ENCODE measurements at places on chromosomes 2 and 18. TPM values are rescaled to one million over a fixed set of nuclear protein-coding genes. Genes with fewer than 3 reads are reported as not detected.

The ITGA4 gene
- 0.90 TPM for total RNA-seq

The ALPG gene
- total RNA-seq = not detected

The TUBA4B gene
- total RNA-seq = not detected

The CTLA4 gene
- 1.3 TPM for total RNA-seq

The TLX2 gene
- total RNA-seq = not detected

The C2orf80 gene
- total RNA-seq = not detected

The PTH2R gene
- total RNA-seq = under 0.01 TPM

The GPAT2 gene
- 5.6 TPM for total RNA-seq

The UGT1A8 gene
- total RNA-seq = not detected

The CNDP2 gene
- 50.3 TPM for total RNA-seq

The SLC19A3 gene
- under 0.01 TPM for total RNA-seq

The SERPINB4 gene
- total RNA-seq = 0.13 TPM

The REG3G gene
- not detected for total RNA-seq

The ATOH8 gene
- 21.5 TPM for total RNA-seq

The RAPH1 gene
- 26.0 TPM for total RNA-seq

The SERPINB13 gene
- not detected for total RNA-seq

The CRYGD gene
- not detected for total RNA-seq

The BOD1L2 gene
- total RNA-seq = not detected

The ACVR1 gene
- total RNA-seq = 9.9 TPM

The IL1F10 gene
- not detected for total RNA-seq

The UGT1A4 gene
- total RNA-seq = not detected

The FBLN7 gene
- total RNA-seq = 6.6 TPM

The LDLRAD4 gene
- 6.7 TPM for total RNA-seq

The SCN3A gene
- 11.5 TPM for total RNA-seq

The MYCN gene
- 3.2 TPM for total RNA-seq

The COLEC11 gene
- 0.13 TPM for total RNA-seq

The C2orf66 gene
- total RNA-seq = under 0.01 TPM

The CNNM3 gene
- total RNA-seq = 6.4 TPM

The NFATC1 gene
- 17.1 TPM for total RNA-seq

The LIMS2 gene
- total RNA-seq = 3.1 TPM

The ONECUT2 gene
- not detected for total RNA-seq

The NEUROD1 gene
- not detected for total RNA-seq

The CHRNG gene
- total RNA-seq = not detected

The FKBP1B gene
- 8.0 TPM for total RNA-seq

The D2HGDH gene
- total RNA-seq = 10.9 TPM

The ASXL3 gene
- total RNA-seq = 0.76 TPM

The ZSWIM2 gene
- under 0.01 TPM for total RNA-seq

The QPCT gene
- total RNA-seq = 3.9 TPM

The DNAJC5G gene
- 1.0 TPM for total RNA-seq

The SH3RF3 gene
- total RNA-seq = 8.9 TPM

The G6PC2 gene
- not detected for total RNA-seq

The UGT1A10 gene
- total RNA-seq = not detected

The CPO gene
- not detected for total RNA-seq

The HIBCH gene
- total RNA-seq = 12.8 TPM

The SKOR2 gene
- total RNA-seq = not detected

The THSD7B gene
- not detected for total RNA-seq

The HTR2B gene
- 0.64 TPM for total RNA-seq

The PXDN gene
- 195 TPM for total RNA-seq

The RAB27B gene
- total RNA-seq = not detected

The GALNT14 gene
- 0.39 TPM for total RNA-seq
